ENCODE measurements at places on chromosomes 13 and 19.

GRCh38 chr19:4500841-4501591, 17.3 kb downstream of the PLIN4 start:
- no peak for DNase-seq

DNA sequence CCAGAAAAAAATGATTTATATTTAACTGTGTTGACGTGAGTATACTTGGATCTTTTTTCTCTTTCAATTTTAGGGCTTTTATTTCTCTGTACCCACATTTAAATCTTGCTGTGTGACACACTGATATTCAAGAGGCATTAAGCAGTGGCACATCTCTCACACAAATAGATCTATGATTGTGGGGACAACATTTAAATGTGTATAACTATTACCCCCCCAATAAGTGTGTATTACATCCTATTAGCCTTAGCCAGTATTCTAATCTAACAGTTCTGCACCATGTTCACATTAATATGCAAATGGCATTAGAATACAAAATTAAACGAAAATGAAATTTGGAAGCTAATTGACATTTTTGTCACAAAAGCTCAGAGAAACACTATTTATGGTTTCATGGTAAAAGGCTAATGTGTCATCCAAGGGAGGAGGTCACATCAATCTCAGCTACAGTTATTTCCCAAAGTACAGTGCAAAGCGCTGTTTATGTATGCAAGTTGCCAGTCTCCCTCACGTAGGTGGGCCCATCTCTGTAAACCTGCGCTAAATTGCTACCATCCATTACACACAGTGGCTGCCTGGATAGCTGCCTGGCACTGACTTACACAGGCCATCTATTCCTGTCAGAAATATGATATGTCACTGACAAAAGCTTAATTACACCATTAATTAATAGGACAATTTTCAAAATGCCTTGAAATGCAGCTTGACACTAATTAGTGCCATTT, 984.7 kb upstream of the PCDH9 start:
- DNase-seq: no peak

DNA sequence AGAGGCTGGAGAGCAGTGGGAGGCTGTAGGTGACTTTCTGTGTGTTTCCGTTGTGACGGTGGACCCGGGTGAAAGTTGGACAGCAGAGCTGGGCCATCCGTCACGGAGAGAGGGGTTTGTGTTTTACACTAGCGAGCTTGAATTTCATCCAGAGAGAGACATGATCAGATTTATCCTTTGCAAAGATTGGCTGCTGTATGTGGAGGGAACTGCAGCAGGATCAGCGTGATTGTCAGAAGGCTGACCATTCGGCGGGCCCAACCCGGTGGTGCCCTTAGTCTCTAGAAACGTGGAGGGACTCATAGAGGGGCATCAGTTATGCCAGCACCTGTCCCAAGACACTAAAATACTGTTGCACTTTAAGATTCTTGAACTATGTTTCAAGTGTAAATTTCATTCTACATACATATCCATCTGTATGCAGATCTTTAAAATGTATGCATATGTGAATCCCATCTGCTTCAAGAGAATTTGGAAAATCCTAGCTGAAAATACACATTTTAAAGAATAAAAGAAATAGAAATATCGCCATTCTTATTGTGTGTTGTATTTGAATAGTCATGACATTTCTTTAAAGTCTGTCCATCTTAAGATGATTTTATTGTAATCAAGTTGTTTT, 7.0 kb downstream of the FAM124A start:
- no peak for DNase-seq

DNA sequence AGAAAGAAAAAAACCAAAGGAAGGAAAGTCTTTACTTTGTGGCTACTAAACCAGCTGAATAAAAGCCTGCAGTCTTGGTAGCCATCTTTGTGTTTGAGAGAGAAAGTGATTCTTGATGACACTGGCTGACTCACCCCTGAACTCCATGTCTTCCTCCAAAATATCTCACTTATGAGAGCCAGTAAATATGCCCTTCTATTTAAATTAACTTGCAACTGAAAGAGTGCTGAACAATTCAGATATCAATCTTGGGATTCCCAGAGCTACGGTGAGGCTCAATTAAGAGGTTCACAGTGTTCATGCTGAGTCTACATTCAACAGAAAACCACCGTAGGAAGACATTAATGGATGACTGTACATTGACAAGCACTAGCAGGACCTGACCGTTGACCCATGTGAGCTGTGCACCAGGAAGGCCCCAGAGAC, 57.9 kb downstream of the KCTD12 start:
- no peak for DNase-seq

DNA sequence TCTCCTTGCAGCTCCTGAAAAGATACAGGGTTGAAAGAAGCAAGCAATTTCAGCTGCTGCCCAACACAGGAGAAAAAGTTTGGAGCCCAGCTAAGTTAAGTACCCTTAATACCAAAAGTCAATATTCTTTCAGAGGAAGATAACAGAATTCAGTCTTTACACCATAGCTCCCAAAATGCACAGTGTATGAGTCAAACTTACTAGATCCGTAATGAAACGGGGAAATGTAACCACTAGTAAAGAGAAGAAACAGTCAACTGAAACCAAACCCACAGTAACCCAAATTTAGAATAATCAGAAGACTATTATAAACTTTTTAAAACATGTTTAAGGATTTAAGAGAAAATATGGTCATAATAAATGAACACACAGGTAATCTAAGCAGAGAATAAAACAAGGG, 45.2 kb downstream of the SUCLA2 start:
- no peak for DNase-seq

- DNase-seq: no peak
Measured at GRCh38 chr13:114234266-114234644, 442 bp upstream of the CDC16 start.

DNA sequence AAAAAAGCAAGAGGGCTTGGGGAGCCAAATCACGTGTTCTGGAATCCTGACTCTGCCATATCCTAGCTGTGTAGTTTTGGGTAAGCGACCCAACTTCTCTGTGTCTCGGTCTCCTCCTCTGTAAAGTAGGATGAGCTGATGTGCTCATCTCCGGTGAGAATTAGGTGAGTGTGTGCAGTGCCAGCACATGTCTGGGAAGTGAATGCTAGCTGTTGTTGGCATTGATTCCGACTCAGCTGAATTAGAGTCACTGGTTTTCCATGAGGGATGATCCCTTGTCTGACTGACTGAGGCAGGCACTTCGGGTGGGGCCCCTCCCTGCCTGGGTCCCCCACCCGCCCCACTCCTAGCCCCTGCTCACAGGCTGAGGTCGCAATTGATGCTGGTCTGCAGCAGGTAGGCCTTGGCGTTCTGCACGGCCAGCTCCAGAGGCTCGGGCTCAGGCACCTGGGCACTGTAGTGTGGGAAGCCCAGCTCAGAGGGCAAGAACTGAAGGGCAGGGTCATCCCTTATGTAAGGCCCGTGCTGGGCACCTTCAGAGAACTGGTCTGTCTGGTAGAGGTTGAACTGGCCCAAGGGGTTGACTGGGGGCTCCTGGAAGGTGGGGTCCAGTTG, 835 bp downstream of the RSPH6A start:
- DNase-seq: no peak

DNA sequence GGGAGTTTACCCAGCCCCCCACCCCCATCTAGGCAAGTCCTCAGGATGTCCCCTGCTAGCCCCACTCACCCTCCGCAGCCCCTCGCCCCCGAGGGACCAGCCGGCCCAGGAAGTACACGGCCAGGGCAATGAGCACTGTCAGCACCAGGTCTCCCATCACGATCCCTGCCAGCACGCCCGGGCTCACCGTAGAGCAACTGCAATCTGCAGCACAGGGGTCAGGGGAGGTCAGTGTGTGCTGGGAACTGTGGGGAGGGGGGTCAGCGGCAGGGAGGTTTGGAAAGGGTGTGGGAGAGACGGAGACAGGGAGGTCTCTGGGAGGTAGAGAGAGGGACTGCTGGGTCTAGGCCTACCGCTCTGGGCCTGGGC, 734 bp downstream of the TYROBP start:
- no peak for DNase-seq

DNA sequence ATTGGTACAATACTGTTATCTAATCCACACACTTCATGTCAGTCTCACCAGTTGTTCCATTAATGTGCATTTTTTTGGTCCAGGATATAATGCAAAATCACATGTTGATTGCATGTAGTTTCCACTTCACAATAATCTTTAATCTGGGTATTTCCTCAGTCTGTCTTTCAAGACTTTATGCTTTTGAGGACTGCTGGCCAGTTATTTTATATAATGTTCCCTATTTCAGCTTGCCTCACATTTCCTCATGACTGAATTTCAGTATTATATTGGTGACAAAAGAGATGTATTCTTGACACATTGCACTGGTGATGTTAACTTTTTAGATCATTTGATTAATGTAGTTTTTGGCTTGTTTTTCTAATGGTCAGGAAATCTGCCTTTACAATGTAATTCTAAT, 368.3 kb downstream of the IRS2 start:
- no peak for DNase-seq

DNA sequence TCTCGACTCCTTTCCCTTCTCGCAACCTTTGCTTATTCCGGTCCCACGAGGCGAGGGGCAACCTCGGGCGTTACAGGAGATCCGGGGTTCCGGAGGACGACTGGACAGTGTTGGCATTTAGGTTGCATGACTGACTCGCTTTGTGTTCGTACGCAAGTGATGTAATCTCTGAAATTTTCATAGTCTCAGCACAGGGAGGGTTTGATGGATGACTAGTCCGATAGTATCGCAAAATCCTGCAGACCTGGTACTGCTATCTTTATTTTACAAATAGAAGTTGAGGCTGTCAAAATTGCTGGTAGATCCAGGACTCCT, 342 bp downstream of the DDX49 start:
- no peak for DNase-seq

DNA sequence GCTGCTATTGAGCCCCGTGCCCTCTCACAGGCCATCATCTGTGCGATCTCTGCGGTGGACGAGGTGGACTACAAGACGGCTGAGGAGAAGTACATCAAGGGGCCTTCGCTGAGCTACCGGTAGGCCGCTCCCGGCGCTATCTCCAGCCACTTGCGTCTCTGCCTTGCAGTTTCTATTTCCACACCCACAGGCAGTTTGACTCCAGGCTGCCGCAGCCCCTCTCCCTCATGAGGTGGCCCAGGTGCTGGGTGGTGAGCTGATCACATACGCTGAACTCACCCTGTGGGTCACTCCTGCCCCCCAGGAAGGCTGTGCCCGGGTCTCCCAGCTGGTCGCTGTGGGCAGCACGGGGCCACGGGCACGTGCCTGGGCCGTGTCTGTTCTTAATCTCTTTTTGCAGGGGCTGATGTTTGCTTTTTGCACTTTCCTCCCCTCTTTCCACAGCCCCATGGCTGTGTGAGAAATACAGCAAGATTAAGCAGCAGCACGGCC, 10.6 kb upstream of the NDUFS7 start:
- DNase-seq: no peak

DNA sequence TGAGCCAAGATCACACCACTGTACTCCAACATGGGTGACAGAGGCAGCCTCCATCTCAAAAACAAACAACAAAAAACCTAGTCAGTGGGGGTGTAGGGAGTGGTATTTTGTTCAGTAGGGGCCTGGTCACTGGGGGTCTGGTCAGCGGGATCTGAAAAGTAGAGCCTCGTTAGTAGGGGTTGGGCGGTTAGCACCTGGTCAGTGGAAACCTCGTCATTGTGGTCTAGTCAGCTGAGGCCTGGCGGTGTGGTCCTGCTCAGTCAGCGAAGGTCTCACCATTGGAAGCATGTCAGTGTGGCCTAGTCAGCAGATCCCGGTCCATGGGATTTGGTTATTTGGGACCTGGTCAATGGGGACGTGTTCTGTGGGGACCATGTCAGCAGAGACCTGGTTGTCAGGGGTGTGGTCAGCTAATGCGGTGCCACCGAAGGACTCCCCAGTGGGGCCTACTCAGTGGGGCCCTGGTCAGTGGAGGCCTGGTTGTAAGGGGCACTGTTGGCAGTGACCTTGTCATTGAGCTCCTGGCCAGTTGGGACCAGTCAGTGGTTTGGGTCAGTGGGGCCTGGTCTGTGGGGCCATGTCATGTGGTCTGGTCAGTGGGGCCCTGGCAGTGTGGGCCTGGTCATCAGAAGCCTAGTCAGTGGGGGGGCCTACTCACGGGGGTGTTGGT, 63.0 kb upstream of the TPM4 start:
- no peak for DNase-seq

GRCh38 chr13:44930963-44931623, 58.2 kb downstream of the NUFIP1 start:
- DNase-seq: no peak

GRCh38 chr19:13441810-13442512, 64.3 kb downstream of the CACNA1A start:
- peak; percentile 54 for DNase-seq

DNA sequence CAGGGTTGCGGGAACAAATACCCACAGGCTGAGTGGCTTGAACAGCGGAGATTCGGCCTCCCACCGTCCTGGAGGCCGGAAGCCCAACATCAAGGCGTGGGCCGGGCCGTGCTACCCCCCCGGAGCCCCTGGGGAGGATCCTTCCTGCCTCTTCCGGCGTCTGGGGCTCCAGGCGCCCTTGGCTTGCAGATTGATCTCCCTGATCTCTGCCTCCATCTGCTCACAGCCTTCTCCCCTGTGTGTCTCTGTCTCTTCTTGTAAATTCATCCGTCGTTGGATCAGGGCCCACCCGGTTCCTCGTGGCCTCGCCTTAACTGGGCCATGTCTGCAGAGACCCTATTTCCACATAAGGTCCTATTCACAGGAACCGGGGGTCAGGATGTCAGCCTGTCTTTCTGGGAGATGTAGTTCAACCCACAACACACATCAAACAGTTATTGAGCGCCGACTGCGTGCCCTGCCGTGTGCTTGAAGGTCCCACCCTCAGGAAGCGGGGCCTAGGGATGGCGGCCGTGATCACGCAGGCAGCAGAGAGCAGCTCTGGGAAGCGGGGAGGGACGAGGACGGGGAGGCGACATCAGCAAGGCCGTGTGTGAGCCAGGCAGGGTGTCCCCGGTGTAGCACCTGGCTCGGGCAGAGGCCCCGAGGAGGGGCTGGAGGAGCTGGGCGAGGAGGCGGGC, 21.3 kb downstream of the HCN2 start:
- peak; percentile 76 for DNase-seq

Data from CD4-positive, alpha-beta T cell treated with Interleukin-17A for 4 hours (primary cell).